ENCODE measurements at places on chromosomes 4 and X. TPM values are rescaled to one million over a fixed set of nuclear protein-coding genes. Genes with fewer than 3 reads are reported as not detected.

DNA sequence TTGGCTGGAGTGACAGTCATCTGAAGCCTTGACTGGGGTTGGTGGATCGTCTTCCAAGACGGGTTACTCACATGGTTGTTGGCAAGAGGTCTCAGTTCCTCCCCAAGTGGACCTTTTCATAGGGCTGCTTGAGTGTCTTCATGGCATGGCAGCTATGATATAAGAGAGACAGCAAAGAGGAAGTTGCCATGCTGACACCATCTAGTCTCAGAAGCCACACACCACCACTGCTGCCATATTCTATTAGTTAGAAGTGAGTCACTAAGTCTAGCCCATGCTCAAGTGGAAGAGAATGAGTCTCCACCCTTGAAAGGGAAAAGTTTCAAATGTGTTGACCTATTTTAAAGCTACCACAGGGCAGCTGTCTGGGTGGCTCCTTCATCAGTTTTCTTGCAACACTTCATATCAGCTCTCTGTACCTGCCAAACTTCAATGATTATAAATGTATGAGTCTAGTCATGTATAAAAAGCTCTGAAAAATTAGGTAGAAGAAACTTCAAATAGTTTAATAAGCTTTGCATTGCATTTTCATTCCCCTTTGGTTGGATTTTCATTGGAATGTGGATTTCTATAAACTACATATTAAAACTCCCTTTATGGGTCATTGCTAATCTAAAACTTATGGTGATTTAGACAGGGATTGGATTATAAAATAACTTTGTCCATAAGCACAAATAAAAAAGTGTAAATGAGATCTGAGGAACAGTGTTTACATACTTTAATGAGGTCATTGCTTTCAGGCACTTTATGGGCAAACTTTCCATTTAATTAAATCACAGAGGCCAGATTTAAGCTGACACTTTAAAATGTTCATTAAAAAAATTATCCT lies 68.0 kb upstream of the ATXN3L start:
- no peak overlapping the region for H3K4me3 ChIP-seq
- DNase-seq = no peak
- peaks cover 5% of the 10 kb centered on the region for H3K4me1 ChIP-seq
- no peaks in the 10 kb centered on the region for H3K27me3 ChIP-seq
- peak overlapping the region; percentile 74 for H3K27ac ChIP-seq
- H3K36me3 ChIP-seq = peaks cover 5% of the 10 kb centered on the region

GRCh38 chr4:14293582-14293981 lies 666.1 kb upstream of the BOD1L1 start:
- H3K4me3 ChIP-seq = no peak overlapping the region
- H3K4me1 ChIP-seq = no peaks in the 10 kb centered on the region
- H3K36me3 ChIP-seq = no peaks in the 10 kb centered on the region
- H3K27me3 ChIP-seq = no peaks in the 10 kb centered on the region
- DNase-seq = no peak

- H3K27ac ChIP-seq = peak overlapping the region; percentile 43
- H3K27me3 ChIP-seq = no peaks in the 10 kb centered on the region
- peak; percentile 22 for DNase-seq
- no peaks in the 10 kb centered on the region for H3K36me3 ChIP-seq
Measured at GRCh38 chr4:15253349-15253748, 174.5 kb upstream of the C1QTNF7 start.

PDE6B gene
- polyA plus RNA-seq = 39.4 TPM

LRCH2 gene
- not detected for polyA plus RNA-seq

DNA sequence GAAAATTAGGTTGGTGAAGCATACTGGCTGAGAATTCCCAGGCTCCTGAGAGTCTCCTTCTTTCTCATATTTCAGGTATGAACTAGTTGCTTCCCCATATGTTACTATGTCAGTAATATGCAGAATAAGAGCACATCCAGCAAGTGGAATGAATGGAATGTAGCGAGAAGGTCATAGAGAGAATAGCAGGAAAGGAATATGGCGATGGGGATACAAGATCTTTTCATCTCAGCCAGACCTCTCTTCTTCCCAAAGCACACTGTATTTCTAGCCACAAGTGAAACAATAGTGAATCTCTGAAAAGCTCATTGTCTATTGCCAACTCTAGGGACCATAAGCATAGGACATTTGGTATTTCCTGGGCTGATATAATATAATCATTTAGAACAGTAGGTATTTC lies 54.6 kb upstream of the MMAA start:
- no peaks in the 10 kb centered on the region for H3K4me1 ChIP-seq
- H3K27ac ChIP-seq = no peak overlapping the region
- DNase-seq = no peak
- H3K27me3 ChIP-seq = peaks cover 32% of the 10 kb centered on the region

LDOC1 gene
- 8.2 TPM for polyA plus RNA-seq

DNA sequence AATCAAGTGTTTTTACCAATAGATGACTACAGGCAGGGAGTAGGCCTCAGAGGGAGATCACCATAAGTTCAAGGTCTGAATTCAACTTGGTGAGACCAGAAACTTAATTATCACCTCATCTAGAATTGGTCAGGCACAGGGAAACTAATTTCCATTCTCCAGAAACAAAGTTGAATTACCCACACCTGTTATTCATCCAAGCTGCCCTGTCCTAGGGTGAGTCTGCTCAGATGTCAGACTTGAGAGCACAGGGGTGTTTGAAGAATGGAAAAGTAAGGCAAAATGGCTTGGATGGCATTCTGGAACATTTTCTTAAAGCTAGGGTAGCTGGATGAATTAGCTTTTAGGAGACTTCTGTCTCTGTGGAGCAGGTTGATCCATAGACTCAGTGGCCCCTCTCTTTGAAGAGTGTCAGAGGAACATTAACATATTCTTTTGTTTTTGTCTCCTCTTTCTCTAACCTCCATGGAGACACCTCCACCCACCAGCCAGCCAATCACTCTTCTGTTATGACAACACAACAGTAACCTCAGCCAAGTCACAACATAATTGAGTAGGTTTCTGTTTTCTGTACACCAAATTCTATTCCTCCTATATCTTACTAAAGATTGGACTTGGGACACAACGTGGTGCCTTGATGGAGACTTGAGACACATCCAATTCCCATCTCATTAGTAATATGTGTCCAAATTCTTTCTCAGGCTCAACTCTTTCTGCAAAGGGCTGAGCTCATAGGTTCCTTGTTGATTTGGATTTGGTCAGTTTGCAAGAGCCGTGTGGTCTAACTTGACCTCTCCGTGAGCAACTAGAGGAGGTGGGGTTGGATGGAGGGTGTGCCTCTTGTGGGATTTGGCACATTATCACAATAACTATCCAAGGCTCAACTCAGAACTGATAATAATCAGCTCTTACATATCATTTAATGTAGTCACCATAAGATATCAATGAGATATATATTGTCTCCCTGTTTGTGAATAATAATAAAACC lies 45.1 kb downstream of the VSIG4 start:
- no peaks in the 10 kb centered on the region for H3K27me3 ChIP-seq
- no peak for DNase-seq
- no peak overlapping the region for H3K4me3 ChIP-seq
- no peaks in the 10 kb centered on the region for H3K36me3 ChIP-seq
- peaks cover 38% of the 10 kb centered on the region for H3K4me1 ChIP-seq
- H3K27ac ChIP-seq = peak overlapping the region; percentile 89

GAGE1 gene
- not detected for polyA plus RNA-seq

ASB9 gene
- not detected for polyA plus RNA-seq

DNA sequence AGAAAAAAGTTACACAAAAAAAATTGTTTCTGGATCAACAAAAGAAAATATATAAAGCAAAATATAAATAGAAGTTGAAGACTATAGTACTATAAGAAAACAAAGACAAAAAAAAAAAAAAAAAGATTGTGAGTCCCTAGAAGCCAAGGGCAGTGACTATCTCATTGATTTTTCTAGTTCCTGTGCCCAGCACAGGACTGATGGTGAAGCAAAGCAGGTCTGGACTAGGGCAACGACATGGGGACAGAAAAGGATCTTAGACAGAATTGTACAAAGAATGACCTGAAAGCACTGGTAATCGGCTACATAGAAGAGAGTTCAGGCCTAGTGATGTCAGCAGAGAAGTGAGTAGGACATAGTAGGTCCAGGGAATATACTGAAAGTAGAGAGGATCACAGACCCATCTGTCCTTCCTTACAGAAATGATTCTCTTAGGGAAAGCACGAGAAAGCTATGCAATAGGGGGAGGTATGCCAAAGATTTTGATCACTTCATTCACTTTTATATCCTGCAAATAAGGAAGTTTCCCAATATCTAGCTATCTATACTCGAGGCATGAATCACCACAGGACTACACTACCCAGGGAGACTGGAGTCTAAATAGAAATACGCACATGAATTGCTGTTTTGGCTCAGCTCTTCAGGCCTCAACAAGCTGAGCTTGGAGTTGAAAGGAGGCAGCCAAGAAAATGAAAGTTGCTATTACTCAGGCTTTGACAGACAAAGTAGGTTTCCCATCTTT lies 230.9 kb upstream of the GPC4 start:
- no peaks in the 10 kb centered on the region for H3K4me1 ChIP-seq
- DNase-seq = no peak
- H3K27me3 ChIP-seq = no peaks in the 10 kb centered on the region
- H3K27ac ChIP-seq = peak overlapping the region; percentile 1
- no peak overlapping the region for H3K4me3 ChIP-seq
- H3K36me3 ChIP-seq = no peaks in the 10 kb centered on the region

- H3K27me3 ChIP-seq = peaks cover 6% of the 10 kb centered on the region
- no peak for DNase-seq
- no peak overlapping the region for H3K27ac ChIP-seq
- no peaks in the 10 kb centered on the region for H3K4me1 ChIP-seq
- H3K36me3 ChIP-seq = no peaks in the 10 kb centered on the region
- no peak overlapping the region for H3K4me3 ChIP-seq
Measured at GRCh38 chrX:12443534-12444098, 305.3 kb downstream of the FRMPD4 start.

SUPT20HL2 gene
- not detected for polyA plus RNA-seq

FRMPD3 gene
- polyA plus RNA-seq = 0.53 TPM

- H3K4me3 ChIP-seq = no peak overlapping the region
- H3K27ac ChIP-seq = no peak overlapping the region
- no peaks in the 10 kb centered on the region for H3K27me3 ChIP-seq
- H3K4me1 ChIP-seq = no peaks in the 10 kb centered on the region
Measured at GRCh38 chr4:178823673-178824295, 1381.5 kb upstream of the AGA start.

CT45A7 gene
- polyA plus RNA-seq = not detected

GRCh38 chr4:10096201-10096977 lies 20.2 kb downstream of the WDR1 start:
- peaks cover 69% of the 10 kb centered on the region for H3K4me1 ChIP-seq
- no peak overlapping the region for H3K4me3 ChIP-seq
- no peak for DNase-seq
- no peaks in the 10 kb centered on the region for H3K27me3 ChIP-seq
- peaks cover under 1% of the 10 kb centered on the region for H3K36me3 ChIP-seq

DNA sequence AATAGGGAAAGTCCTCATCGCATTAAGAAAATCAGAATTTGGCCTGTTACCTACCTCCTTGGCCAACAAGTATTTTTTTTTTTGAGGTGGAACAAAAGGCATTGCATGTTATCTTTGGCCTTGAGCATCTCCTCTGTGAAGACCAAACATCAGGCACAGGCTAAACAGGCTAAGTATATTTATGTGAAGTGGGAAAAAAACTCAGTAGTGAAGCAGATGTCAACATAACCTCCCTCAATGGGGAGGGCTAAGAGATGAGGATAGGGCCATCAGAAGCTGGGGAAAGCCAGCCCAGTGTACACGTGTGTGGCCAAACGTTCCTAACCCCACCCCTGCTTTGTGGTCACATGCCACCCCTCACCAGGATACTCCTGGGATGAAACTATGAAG lies 102.5 kb downstream of the FNIP2 start:
- no peaks in the 10 kb centered on the region for H3K36me3 ChIP-seq
- no peaks in the 10 kb centered on the region for H3K4me1 ChIP-seq
- no peak overlapping the region for H3K4me3 ChIP-seq
- H3K27me3 ChIP-seq = peaks cover 22% of the 10 kb centered on the region
- H3K27ac ChIP-seq = no peak overlapping the region
- DNase-seq = no peak

- no peak overlapping the region for H3K27ac ChIP-seq
- DNase-seq = no peak
- no peak overlapping the region for H3K4me3 ChIP-seq
- no peaks in the 10 kb centered on the region for H3K4me1 ChIP-seq
- peaks cover 45% of the 10 kb centered on the region for H3K27me3 ChIP-seq
Measured at GRCh38 chr4:185730387-185730786, 81.6 kb downstream of the SORBS2 start.

BEND2 gene
- 0.32 TPM for polyA plus RNA-seq

DNA sequence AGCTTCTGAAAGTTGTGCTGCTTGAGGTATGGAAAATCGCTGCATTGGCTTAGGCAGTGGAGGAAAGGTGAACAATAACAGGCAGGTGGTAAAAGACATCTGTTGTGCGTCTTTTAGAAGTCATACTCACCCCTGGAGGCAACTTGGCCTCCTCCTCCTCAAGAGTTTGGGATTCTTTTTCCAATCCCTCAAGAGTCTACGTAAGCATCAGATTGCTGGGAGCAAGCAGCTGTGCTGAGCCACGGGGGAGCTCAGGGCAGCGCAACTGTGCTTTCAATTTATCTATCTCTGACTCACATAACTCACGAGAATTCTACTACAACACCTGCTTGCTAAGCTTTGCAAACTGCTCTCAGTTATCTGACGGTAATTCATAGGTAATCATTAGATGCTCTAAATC lies 6.4 kb upstream of the RBMX2 start:
- no peaks in the 10 kb centered on the region for H3K36me3 ChIP-seq
- no peaks in the 10 kb centered on the region for H3K4me1 ChIP-seq
- H3K27ac ChIP-seq = no peak overlapping the region
- H3K4me3 ChIP-seq = no peak overlapping the region

DNA sequence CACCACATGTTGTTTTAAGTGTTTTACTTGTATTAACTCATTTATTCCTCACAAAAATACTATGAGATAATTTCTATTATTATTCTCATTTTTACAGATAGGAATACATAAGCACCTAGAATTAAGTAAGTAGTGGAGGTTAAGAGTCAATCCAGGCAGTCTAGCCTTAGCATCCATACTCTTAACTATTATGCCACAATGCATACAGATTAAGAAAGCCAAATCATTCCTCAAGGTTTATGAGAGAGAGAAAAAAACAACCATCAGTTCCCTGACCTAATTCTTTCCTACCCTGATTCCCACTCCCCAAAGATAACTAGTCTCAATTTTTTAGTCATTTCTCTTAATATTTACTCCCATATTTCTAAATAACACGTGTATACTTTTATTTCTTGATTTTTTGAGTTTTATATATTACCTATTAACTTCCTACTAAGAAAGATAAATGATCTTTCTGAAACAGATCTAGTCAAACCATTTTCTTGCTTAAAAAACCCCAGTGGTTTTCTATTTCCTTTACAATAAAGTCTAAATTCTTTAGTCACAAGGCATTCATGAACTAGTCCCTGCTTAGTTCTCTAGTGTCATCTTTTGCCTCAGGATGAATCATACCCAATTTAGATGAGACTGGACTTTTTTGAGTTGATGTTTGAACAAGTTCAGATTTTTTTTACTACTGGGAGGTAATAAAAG lies 16.0 kb downstream of the UBA6 start:
- DNase-seq = no peak
- no peak overlapping the region for H3K27ac ChIP-seq
- no peaks in the 10 kb centered on the region for H3K27me3 ChIP-seq

GRCh38 chrX:91080822-91081221 lies 353.8 kb upstream of the PABPC5 start:
- DNase-seq = no peak
- H3K27ac ChIP-seq = no peak overlapping the region
- H3K4me3 ChIP-seq = no peak overlapping the region
- H3K27me3 ChIP-seq = no peaks in the 10 kb centered on the region
- no peaks in the 10 kb centered on the region for H3K36me3 ChIP-seq
